Stimulated activated CD4-positive, alpha-beta T cell treated with anti-CD3 and anti-CD28 coated beads, Interleukin-15, amount 100 ng/mL, for 24 hours (primary cell): ENCODE measurements at places on chromosomes 7 and 10.

GRCh38 chr7:108535257-108535656 is 9.3 kb upstream of the PNPLA8 start:
- DNase-seq = no peak

DNA sequence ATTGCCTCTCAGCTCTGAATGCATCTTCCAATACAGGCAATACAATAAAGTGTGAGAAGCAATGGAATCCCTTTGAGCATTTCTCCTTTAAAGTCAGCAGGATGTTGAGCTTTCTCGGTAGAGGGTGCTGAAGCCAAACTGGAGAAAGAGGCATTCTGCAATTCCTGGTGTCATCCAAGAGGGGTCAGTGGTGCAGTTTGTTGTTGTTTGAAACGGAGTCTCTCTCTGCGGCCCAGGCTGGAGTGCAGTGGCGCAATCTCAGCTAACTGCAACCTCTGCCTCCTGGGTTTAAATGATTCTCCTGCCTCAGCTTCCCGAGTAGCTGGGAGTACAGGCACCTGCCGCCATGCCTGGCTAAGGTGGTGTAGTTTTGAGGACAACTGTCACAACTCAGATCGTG is 486.5 kb downstream of the CALN1 start:
- DNase-seq = no peak

GRCh38 chr7:35691827-35692307 is 3.1 kb downstream of the HERPUD2 start:
- peak; percentile 51 for DNase-seq

DNA sequence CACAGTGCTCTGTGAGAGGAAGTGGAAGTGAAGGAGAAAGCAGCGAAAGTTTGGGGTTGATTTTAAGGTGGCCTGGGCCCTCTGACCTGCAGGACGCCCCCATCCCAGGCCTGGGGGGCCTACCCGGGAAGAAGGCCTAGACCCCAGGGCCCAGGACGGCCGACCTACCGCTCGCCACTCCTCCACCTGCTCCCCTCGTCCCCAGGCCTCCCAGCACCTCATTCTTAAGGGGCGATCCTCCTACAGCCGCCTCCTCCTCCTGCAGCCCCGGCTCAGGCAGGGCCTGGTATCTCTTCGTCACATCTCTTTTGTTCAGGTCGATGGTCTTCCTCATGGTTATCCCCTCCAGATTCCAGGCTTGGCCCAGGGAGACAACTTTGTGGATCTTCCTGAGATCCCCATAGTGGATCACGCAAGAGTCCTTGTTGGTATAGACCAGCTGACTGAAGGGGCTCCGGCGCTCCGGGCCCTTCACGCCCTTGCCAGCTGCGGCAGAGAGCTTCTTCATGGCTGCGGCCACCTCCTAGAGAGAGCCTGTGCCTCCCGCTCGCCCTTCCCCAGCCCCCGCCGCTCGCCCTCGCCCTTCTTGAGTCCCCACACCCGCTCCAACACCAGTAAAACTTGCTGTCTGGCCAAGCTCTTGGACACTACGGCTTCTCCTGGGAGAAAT is 117.5 kb downstream of the OR13A1 start:
- DNase-seq = no peak

DNA sequence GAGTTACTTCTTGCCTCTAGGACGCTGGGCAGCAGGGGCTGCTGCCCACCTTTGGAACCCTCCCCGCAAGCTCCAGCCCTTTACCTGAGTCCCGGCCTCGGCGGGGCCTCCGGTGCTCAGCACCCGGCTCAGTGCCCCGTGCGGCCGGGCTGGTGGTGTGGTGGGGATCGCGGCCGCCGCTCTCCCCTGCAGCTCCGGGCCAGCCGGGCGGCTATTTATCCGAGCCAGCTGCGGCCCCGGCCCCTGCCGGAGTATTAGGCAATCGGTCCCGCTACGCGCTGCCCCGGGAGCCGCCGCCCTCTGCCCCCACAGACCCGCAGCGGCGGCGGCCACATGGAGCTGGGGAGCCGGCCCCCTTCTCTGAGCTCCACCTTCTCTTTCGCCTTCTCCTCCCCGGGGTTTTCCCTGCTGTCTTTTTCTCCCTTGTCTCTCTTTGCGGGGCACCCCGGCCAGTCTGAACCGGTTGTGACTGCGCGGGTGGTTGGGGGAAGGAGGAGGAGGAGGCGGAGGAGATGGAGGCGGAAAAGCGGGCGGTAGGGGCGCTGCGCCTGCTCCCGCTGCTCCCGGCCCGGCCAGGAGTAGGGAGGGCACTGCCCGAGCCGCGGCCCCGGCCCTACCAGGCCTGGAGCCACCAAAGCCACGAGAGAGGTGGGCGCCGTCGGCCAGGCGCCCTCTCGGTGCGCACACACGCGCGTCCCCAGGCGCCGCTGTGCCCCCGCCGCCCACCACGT is at the start of gene SLC16A9:
TSS of gene SLC16A9 (minus strand) at position 456 of the 731 bp plus-strand sequence. CDS start 25,559 bp downstream, outside the sequence.
- peak; percentile 77 for DNase-seq

GRCh38 chr7:21142081-21142480 is 285.8 kb upstream of the SP4 start:
- DNase-seq = no peak

GRCh38 chr10:62647375-62648092 is 157.0 kb upstream of the ADO start:
- peak; percentile 32 for DNase-seq

GRCh38 chr10:131876508-131876907 is 24.3 kb upstream of the PPP2R2D start:
- DNase-seq = no peak
